ENCODE measurements at places on chromosomes 6 and 20. TPM values are rescaled to one million over a fixed set of nuclear protein-coding genes. Genes with fewer than 3 reads are reported as not detected.

LY6G6C gene
- total RNA-seq = 0.15 TPM

ENPP1 gene
- 0.08 TPM for total RNA-seq

SIRPA gene
- total RNA-seq = 27.8 TPM

SSTR4 gene
- not detected for total RNA-seq

HLA-DRB5 gene
- total RNA-seq = not detected

HSPA1L gene
- 0.62 TPM for total RNA-seq

GTSF1L gene
- not detected for total RNA-seq

ZNF512B gene
- 6.8 TPM for total RNA-seq

GNAS-AS1 gene
- total RNA-seq = 0.62 TPM

RPS6KA2 gene
- total RNA-seq = 49.3 TPM

RAET1E gene
- 1.7 TPM for total RNA-seq

MCM8 gene
- 12.2 TPM for total RNA-seq

CENPW gene
- total RNA-seq = 6.4 TPM

CD2AP gene
- total RNA-seq = 21.2 TPM

PLCB1 gene
- 0.57 TPM for total RNA-seq

PGC gene
- not detected for total RNA-seq

WFDC10B gene
- not detected for total RNA-seq

ELOVL4 gene
- 7.0 TPM for total RNA-seq

TMEM244 gene
- total RNA-seq = not detected

TNF gene
- total RNA-seq = 4.5 TPM

DDRGK1 gene
- 59.8 TPM for total RNA-seq

PTPRK gene
- total RNA-seq = 46.3 TPM

KCNK17 gene
- total RNA-seq = not detected

BLCAP gene
- total RNA-seq = 79.7 TPM

ADGRB3 gene
- not detected for total RNA-seq
